ENCODE measurements at places on chromosomes 11 and 22.
A peak's percentile ranks its signal among the peaks of the same experiment; 100 is the strongest.

DNA sequence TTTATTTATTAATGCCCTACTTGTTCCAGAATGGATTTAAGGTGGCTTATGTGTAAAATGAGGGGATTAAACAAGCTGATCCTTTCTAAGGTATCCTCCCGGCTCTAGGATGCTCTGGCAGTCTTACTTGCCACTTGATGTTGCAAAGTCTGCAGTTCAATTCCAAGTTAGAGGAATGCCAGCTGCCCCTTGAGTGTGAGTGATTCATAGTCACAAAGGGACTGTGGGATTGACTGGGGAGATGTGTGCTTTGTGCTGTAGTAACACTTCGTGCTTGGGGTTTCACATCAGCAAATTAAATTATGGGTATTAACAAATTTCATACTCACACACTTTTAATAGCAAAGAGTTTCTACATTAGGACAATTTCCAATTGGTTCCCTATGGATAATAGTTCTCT, 550.8 kb upstream of the CADM1 start:
- DNase-seq = no peak

- DNase-seq = no peak
Measured at GRCh38 chr11:44079376-44079775, 13.3 kb downstream of the ACCS start.

- no peak for DNase-seq
Measured at GRCh38 chr11:130865774-130866114, 50.5 kb downstream of the SNX19 start.

DNA sequence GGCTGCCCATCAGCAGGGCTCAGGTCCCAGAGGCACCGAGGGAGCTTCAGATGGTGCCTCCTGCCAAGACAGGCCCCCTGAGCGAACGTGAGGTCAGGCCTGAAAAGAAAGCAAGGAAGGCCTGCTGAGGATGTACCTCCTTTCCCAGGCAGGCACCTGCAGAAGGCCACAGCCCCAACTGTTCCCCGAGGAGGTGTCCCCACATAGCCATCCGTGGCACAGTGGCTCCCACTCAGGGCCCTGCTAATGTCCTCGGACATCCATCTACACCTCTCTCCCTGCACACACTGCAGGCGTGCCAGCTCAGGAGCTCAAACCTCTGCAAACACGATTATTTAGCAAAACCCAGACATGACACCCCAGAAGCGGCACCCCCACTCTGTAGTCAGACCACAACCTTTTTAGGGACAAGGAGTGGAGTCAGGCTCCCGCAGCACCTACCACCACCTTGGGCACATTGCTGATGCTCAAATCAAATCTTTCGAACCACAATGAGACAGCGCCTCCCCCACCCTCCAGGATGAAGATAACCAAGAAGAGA, 36.9 kb downstream of the SHANK2 start:
- DNase-seq = no peak

GRCh38 chr11:46237248-46238077, 40.0 kb upstream of the CREB3L1 start:
- peak; percentile 87 for DNase-seq

DNA sequence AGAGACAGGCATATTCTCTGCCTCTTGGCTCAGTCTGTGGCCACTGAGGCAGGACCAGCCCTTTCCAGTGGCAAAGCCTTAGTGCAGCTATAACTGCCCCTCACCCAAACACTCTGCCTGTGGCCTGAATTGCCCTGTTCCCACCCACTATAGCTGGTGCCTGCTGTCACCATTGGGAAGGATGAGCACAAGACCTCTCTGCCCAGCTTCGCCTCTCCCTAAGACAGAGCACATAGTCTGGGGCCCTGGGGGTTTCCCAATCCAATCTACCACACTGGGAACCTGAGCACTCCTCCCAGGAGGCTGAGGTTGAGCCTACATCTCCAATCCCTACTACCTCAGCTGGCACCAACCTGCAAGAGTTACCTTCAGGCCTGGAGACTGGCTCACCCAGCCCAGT, 670.4 kb downstream of the JRKL start:
- DNase-seq = no peak

GRCh38 chr11:47863189-47863897, 15.2 kb upstream of the NUP160 start:
- DNase-seq = peak; percentile 66

- peak; percentile 21 for DNase-seq
Measured at GRCh38 chr11:30143098-30143705, 87.6 kb upstream of the FSHB start.

DNA sequence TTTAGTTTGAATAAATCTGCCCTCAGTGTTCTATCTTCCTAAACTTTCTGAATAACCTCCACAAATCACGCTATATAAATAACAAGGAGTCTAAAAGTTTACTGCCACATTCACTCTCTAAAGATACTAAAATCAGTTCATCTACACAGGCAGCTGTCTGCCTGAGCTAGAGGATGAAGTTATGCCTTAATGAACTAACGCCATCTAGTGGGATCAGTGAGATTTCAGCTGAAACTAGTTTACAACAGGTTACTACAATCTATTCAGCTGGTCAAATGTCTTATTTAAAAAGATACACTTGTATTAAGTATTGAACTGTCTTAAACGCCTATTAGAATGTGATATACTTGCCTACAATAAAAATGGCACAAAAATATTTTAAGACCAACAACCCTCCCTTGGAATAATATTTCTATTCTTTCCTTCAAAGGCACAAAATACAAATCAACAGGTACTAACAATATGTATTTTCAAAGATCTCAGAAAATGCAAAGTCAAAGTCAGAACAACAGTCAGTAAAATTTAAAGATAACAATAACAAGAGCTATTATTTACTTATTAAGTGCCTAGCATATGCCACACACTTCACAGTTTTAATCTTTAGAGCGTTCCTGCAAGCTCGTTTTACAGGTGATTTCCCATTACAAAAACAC, 84.1 kb downstream of the LARGE2 start:
- peak; percentile 65 for DNase-seq

DNA sequence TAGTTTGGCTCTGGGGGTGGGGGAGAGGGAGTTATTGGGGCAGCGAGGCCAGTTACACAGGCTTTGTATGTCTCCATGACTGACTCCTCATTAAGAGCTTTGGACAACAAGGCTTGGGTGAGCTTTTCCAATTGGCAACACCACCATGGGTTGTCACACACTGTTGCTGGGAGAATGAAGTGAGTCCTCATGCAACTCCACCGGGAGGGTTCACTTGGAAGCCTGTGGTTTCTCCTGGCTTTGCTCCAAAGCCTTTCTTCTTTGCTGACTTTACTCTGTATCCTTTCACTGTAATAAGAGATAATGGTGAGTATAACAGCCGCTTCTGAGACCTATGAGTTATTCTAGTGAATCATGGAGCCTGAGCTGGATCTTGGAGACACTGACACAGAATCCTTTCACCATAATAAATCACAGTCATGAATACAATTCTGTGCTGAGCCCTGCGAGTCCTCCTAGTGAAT, 24.9 kb downstream of the EIF3F start:
- no peak for DNase-seq

GRCh38 chr11:110000031-110000502, 93.1 kb upstream of the ZC3H12C start:
- no peak for DNase-seq

GRCh38 chr11:71472357-71472885, 19.4 kb downstream of the NADSYN1 start:
- DNase-seq = no peak

DNA sequence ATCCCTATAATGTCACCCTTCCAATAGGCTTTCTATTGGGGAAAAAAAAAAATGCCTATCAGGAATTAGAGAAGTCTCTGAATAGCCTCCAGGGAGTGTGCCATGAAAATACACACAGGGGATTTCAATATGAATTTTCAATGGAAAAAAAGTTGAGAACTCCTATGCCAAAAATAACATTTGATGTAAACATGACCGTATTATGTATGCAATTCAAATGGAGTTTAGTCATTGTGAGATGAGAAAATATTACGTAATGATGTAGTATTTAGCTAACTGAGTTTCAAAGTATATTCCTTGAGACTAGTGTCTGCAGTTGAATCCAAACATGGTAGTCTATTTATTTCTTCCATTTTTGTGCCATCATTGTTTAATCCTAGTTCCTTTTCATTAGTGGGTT, 182.3 kb downstream of the BLID start:
- no peak for DNase-seq

DNA sequence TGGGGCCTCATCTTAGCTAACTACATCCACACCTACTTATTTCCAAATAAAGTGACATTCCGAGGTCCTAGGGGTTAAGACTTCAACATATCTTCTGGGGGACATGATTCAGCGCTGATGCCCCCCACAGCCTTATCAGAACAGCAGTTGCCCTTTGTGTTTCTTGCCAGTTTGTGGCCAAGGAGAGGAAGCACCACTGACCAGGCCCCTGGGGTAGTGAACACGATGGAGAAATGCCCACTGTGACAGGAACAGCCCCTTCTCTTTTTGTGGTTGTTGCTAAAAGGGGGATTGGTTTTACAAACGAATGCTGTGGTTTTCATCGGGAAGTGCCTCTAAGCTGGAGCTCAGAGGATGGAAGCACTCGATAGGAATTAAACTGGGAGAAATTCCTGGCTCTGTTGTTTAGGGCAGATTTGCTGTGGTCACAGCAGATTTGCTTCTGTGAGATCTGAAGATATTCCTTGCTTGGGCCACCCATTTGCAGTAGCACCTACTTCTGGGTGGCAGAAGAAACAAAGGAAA, 88.8 kb downstream of the ABTB2 start:
- DNase-seq = no peak

DNA sequence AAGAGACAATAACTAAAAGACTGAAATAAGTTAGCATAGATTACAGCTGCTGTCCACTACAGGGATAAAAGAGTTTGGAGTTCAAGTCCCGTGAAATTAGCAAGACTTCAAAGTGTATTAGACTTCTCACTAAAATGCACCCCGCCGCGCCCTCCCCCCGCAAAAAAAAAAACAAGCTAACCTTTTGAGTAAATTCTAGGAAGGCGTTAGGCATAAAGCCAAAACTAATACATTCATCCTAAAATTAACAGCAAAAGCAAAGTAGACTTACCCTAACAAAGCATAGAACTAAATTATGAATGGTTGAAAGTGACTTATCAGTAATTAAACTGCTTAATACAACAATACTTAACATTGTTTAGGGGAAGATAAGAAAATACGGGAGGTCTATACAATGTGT, 581.0 kb upstream of the CHORDC1 start:
- no peak for DNase-seq

GRCh38 chr11:1076061-1076665, 1.5 kb downstream of the MUC2 start:
- no peak for DNase-seq

GRCh38 chr11:63829823-63830489, 9.0 kb upstream of the MARK2 start:
- peak; percentile 79 for DNase-seq

- no peak for DNase-seq
Measured at GRCh38 chr22:43081968-43082367, 7.2 kb downstream of the TTLL1 start.

- peak; percentile 59 for DNase-seq
Measured at GRCh38 chr11:1303126-1303821, 6.2 kb downstream of the TOLLIP start.

- DNase-seq = peak; percentile 89
Measured at GRCh38 chr11:69013009-69013951, at the start of gene MRGPRF. Gene MRGPRF, minus strand, starts transcription at chr11:69013246. Its CDS starts 3,345 bp downstream, at chr11:69009901.

GRCh38 chr11:107677924-107678631, 33.8 kb downstream of the SLN start:
- DNase-seq = no peak

DNA sequence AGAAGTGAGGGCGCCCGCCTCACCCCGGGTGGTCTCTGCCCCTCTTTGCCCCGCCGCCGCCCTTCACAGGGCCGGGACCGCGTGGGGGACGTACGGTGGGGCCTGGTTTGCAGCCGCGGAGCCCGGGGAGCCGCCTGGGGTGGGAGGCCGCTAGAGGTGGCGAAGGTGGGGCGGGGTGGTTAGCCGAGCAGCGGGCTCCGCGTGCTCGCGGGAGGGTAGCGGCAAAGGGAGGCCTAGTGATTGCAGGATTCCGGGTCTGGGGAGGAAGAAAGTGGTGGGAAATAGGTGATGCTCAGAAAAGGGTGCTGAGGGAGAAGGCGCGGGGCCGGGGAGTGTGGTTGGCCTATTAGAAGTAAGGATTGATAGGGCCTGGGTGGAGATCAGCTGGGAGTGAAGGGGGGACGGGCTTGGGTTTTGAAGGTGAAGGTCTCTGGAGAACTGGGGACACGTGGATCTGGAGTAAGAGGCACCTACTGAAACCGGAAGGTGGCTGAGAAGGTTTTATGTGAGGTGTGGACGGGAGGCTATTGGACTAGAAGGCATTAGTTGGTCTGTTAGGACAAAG, 571 bp downstream of the FAR1 start:
- DNase-seq = no peak

DNA sequence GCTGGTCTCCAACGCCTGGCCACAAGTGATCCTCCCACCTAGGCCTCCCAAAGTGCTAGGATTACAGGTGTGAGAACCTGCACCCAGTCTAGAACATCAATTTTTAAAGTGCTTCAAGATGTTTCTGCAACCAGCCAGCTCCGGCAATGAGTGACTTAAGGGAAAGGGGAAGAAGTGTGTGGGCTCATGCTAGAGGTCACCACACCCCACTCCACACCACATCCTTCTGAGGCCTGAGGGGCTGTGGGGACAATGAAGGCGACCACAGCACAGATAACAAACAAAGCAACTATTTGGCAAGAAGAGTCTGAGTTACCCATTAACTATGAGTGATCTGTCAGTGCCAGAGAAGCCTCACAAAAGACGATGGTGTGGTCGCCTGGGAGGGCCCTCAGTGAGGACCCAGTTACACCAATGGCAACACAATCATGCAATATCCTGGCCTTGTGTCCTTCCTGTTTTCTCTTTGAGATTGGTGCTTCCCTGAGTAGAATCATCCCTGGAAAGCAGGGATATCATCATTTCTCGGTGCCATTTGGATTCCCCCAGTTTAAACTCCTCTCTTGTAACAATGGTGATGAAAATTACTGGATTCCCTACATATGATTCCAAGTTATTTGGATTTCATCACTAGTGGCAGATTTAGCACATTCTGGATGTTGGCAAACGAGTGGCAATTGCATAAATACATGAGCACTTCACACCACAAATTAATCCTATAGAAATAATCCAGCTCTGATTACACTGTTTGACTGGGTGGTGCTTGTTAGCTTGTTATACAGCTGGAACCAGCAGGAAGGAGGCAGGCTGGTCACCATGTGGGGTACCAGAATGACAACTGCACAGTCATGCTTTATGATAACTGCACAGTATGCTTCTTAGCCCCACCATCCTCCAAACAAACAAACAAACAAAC, 18.4 kb downstream of the ABTB2 start:
- DNase-seq = no peak

DNA sequence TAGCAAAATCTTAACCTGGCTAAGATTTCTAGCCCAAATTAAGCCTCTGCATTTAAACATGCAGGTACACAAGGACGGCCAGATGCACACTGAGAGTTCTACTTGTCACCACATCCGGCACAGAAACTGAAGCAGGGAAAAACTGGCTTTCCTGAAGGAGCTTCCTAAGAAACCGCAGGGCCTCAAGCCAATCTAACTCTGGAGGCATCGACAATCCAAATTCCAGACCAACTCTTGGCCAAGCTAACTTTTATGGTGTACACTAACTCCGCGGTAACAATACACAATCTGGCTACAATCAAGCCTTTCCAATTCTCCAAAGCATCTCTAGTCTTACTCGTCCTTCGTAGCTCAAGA, 1.2 kb downstream of the MSANTD2 start:
- peak; percentile 9 for DNase-seq

- peak; percentile 37 for DNase-seq
Measured at GRCh38 chr11:119029340-119030028, 1.2 kb downstream of the SLC37A4 start.

- DNase-seq = peak; percentile 63
Measured at GRCh38 chr11:132992838-132993631, 539.3 kb downstream of the OPCML start.

Measured in SK-N-SH (cell line).